ENCODE measurements at places on chromosomes 12 and 14.

GRCh38 chr14:23478109-23478759 is 8.7 kb downstream of the NGDN start:
- DNase-seq: peak; percentile 22

- no peak for DNase-seq
Observed at GRCh38 chr12:55743406-55744339, 751 bp downstream of the GDF11 start.

DNA sequence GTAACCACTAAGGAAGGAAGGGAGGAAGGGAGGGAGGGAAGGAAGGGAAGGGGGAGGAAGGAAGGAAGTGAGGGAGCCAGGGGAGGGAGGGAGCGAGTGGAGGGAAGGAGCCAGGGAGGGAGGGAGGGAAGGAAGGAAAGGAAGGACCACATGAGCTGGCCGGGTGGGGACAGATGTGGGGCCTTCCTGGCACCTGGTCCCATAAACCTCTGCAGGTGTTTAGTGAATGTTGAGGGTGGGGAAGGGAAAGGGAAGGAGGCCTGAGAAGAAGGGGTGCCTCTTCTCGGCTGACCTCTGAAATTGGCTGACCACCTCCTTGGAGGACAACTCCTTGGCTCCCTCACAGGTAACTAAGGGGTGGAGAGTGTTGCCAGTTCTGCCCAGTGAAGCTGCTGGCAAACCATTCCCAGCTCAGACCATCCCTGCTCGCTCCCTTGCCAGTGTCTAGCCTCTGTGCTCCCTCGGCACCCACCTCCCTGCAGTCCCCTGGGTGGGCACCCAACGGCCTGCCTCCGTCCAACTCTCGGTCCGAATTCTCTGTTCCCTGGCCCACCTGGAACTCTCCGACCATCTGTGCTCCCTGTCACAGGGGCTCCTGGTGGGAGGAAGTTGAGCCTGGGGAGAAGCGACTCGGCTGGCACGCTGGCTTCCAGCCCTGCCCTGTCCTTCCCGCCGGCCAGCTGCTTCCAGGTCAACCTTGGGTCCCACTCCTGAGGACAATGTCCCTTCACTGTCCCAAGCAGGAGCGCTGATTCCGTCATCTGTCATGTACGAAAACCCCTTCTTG is 12.2 kb upstream of the PPP1R13B start:
- DNase-seq: no peak

DNA sequence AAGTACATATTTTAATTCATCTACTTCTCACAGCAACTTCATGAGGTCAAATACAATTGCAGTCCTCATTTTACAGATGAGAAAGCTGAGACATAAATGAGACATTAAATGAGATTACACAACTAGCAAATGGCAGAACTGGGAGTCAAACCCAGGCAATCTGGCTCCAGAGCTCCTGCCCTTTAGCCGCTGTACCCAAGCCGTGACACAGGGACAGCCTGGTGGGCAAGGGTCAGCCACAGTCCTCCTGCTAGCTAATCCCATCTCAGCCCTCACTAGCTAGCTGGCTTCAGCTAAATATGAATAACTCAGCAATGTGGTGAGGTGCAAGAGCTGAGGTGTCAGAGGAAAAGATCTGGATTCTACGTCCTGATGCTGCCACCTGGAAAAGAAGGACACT is 54.8 kb downstream of the NINJ2 start:
- no peak for DNase-seq

DNA sequence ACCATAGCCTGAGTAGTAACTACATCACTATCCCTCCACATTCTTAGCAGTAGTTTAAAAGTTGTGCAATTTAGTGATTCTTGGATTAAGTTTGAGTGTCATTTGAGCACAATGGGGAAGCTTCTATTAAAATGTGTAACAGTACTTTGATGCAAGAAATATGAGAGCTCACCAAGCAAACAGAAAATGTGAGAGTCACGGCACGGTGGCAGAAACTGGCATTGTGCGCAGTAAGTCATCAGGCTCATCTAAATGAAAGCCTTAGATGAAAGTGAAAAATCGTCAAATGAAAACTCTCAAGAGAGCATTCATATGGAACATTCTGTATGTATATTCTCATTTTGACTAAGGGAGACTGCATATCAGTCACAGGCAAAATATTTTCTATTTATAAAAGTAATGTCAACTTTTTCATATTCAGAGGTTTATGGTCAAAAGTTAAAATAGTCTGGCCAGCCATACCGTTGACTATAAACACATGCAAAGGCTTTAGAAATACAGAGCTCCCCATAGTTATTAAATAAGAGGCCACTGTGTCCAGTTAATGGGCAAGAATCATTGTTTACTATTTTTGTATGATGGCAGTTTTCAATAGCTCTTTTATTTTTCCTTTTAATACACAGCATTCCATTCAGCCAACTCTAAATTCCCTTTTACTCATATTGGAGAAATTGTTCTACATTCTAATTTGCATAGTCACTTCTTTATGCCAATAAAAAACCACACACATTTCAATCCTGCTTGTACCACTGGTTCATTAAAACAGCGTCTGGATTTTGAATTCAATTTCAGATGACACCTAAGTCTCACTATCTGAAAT is 167.9 kb downstream of the PRKD1 start:
- no peak for DNase-seq

GRCh38 chr12:7154901-7155470 is 24.8 kb downstream of the CLSTN3 start:
- DNase-seq: no peak

GRCh38 chr14:33966276-33966675 is 15.4 kb upstream of the EGLN3 start:
- DNase-seq: no peak

- DNase-seq: no peak
Observed at GRCh38 chr12:93080994-93081809, 152.1 kb upstream of the EEA1 start.

DNA sequence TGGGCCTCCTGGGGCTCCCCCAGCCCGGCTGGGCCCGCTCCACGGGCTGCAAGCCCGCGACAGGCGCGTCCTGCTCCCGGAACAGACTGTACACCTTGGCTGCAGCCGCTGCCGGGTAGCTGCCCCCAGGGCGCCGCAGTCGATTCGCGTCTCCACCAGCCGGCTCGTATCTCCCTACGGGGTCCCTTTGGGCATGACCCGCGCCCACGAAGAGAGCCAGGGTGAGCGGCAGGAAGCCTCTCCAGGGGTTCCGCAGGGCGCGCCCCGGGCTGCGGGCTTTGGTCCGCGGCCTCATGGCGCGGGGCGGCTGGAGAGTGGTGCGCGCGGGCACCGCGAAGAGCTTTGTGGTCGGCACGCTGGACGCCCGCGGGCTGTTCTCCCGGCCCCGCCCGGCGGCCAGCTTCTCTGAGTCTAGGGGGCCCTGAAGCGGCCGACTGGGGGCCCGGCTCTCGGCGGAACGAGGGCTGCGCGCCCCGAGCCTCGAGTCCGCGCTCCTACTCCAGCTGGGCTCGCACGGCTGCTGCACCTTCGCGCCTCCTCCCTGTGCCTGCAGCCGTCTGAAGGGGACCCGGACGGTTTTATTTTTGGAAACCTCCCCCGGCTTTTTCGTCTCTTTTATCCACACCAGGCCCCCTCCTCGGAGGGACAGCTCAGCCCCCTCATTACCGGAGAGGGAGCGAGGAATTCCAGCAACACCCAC is at the start of gene LTBP2:
TSS of gene LTBP2 (minus strand) at position 588 of the 700 bp plus-strand sequence. CDS start at position 295, 293 bp downstream.
- no peak for DNase-seq

GRCh38 chr12:121015825-121016766 is at the start of gene C12orf43:
TSS of gene C12orf43 (minus strand) at chr12:121016487. CDS start at chr12:121016474, 13 bp downstream.
- peak; percentile 76 for DNase-seq

GRCh38 chr14:79493081-79493645 is 718.1 kb downstream of the DIO2 start:
- DNase-seq: no peak

- DNase-seq: no peak
Observed at GRCh38 chr12:88726806-88727720, 146.8 kb upstream of the KITLG start.

GRCh38 chr14:73283608-73284379 is 46.5 kb downstream of the PAPLN start:
- no peak for DNase-seq

GRCh38 chr12:12028668-12029402 is 41.9 kb upstream of the BCL2L14 start:
- no peak for DNase-seq

DNA sequence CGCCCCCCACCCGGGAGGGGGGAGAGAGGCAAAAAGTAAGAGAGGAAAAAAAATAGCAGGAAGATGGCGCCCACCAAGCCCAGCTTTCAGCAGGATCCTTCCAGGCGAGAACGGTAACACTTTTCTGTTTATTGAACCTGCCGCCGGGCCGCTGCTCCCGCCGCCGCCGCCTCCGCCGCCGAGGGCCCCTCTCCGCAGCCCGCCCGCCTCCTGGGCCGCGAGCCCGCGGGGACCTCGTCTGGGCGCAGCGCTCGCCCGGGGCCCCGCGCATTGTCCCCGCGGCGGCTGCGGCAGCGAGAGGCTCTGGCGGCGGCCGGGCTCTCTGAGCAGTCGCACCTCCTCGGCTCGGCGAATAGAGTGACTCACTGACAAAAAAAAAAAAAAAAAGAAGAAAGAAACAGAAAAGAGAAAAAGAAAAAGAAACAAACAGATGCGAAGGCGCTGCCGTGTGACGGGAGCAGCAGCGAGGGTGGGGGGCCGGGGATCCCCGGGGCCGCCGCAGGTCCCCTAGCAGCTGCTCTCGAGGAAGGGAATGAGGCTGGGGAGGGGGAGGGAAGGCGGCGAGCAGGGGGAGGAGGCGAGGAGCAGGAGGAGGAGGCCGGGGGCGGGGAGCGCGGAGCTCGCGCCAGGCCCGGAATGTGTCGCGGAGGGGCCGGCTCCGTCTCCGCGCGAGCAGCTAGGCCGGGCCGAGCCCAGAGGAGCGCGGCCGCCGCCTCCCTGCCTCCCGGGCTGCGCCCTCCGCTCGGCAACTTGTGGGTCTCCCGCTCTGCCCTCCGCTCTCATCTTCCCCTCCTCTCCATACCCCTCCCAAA is 781 bp downstream of the NPAS3 start:
- no peak for DNase-seq

- no peak for DNase-seq
Observed at GRCh38 chr12:128513331-128513730, 246.4 kb downstream of the TMEM132C start.

DNA sequence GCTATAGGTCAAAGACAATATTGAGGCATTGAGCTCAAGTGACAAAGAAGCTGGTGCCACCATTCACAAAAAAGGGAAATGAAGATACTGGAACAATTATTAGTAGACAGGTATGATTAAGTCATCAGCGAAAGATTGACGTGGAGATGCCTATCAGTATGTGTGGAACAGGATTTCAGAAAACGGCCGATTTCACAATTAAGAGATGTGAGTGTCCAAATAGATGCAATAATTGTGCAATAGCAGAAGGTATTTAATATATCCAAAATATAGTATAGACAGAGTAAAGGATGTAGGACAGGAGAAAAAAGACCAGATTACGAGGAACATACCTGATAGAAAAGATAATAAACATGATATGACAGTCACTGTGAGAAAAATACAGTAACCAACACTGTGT is 433.1 kb downstream of the C12orf50 start:
- no peak for DNase-seq

DNA sequence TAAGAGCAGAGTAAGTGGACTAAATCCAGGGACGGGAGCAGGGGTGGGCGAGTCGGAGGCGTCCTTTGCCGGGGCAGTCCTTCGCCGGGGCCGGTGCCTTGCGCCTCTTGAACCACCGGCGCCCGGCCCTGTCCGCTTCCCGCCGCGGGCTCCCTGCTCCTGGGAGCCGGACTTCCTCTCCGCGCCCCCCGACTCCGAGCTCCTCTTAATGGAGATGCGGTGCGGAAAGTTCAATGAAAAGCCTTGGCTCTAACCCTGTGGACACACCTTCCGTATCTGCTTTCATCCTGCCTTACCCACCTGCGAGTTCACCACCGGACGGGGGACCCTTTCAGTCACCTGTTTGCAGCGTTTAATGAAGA is 412 bp downstream of the FGFR1OP2 start:
- no peak for DNase-seq

GRCh38 chr12:124387528-124387911 is 92.6 kb downstream of the RFLNA start:
- no peak for DNase-seq

DNA sequence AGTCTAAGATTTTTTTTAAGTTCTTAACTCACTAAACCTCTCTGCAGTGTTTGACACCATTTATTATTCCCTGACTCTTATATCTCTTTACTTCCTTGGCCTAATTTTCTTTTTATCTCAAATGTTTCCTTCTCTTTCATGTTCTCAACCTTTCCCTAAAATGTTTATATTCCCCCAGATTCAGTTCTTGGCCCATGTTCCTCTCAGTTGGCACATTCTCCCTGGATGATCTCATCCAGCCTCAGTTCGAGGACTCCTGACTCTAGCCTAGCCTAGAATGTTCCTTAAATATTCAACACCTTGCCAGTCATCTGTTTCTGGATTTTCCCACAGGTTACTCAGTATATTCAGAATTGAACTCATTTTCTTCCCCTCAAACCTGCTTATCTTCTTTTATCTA is 81.3 kb downstream of the SCN8A start:
- no peak for DNase-seq

DNA sequence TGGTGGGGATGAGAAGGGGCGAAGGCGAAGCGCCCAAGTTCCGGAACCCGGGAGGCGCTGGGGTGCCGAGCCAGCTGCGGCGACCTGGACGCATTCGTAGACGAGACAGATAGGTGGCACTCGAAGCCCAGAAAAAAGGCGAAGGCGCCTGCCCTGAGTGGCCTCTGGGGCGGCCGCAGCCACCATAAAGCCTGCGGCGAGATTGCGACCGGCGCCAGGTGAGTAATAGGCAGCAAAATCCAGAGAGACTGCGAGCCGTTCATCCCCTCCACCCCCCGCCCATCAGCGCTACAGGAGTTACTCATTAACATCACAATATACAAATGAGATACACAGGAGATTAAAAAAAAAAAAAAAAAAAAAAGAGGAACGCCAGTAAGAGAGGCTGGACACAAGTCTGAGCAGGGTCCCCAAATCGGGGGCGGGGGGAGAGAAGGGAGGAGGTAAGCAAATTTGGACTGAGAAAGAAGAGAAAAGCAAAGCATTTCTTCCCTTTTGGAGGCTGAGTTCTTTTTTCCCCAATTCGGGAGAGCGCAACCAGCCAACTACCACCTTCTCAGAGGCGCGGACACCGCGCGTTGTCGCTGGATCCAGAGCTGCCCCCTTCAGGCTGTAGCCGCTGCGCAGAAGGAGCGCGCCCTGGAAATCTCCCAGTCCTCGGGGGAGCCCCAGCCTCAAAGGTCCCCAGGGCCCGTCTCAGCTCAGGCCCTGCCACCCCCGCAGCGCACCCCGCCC is 15.7 kb downstream of the TBX3 start:
- no peak for DNase-seq

DNA sequence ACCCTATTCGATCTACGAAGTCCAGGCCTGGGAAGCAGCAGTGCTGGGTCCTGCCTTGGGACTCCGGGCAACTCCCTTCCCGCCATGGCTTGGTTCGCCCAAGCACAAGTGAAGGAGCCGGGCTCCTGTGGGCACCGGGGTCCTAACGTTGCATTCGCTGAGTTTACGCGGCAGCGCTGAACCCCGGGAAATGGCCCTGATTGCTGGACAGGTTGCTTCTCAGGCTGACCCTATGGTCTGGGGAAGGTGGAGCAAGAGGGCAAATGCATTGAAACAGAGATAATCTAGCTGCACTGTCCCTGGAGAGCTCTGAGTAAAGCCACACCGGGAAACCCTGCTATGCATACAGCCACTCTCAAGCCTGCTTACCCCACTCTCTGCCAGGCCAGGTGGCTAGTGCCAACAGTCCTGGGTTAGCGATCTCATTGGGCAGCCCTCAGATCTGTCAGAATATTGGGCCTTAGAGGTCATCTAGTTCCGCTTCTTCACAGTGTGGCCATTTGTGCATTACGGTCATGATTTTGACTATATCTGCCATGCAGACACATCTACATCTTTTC is 11.3 kb downstream of the SYNE3 start:
- no peak for DNase-seq
